CD4-positive, CD25-positive, alpha-beta regulatory T cell (primary cell): ENCODE measurements at places on chromosomes 11 and 22.

GRCh38 chr11:65997286-65997685, 4.7 kb downstream of the EIF1AD start:
- peaks cover 34% of the 10 kb centered on the region for H3K36me3 ChIP-seq
- peaks cover 23% of the 10 kb centered on the region for H3K4me1 ChIP-seq
- H3K27ac ChIP-seq = no peak overlapping the region
- H3K27me3 ChIP-seq = no peaks in the 10 kb centered on the region
- no peak for DNase-seq

- peak overlapping the region; percentile 38 for H3K4me3 ChIP-seq
- no peaks in the 10 kb centered on the region for H3K27me3 ChIP-seq
- H3K27ac ChIP-seq = peak overlapping the region; percentile 87
- peak; percentile 49 for DNase-seq
- H3K4me1 ChIP-seq = peaks cover 54% of the 10 kb centered on the region
Measured at GRCh38 chr11:66068923-66069714, 953 bp upstream of the PACS1 start.

DNA sequence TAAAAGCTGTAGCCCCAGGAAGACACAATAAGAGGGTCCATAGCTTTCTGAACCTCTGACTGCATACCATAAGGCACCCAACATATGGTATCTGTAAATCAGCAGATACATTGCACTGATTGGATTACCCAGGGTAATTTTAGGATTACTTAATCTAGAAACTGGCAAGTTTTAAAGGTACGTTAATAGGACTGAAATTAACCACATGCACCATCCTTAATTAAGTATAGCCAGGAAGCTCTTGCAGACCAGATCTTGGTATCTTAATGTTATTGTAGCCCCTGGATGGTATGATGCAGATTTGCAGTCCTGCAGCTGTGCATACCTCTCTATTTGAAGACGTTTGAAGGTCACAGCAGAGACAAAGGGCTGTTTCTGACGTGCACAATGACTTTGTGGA, 72.8 kb downstream of the ARHGAP42 start:
- no peak overlapping the region for H3K4me3 ChIP-seq
- H3K36me3 ChIP-seq = no peaks in the 10 kb centered on the region
- H3K27me3 ChIP-seq = no peaks in the 10 kb centered on the region
- DNase-seq = no peak
- H3K27ac ChIP-seq = no peak overlapping the region
- H3K4me1 ChIP-seq = no peaks in the 10 kb centered on the region

DNA sequence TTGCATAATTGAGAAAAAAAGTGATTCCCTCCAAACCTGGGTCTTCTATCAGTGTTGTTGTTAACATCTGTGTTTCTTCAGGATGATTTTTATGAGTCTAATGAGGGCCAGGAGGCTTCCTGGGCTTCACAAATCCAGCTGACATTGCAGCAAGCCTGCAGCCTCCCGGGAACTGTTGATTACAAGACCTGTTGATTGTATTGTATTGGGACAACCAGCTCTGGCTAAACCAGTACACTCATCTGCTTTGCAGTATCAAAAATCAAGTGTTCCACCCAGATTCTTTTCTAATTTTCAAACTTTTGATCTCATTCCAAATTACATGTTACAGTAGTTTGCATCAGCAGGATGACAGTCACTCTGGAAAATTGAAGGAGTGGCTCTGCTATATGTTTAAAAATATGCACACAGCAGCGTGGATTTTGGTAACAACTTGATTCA, 16.1 kb upstream of the PRSS23 start:
- no peak overlapping the region for H3K4me3 ChIP-seq
- peaks cover 9% of the 10 kb centered on the region for H3K27me3 ChIP-seq
- H3K36me3 ChIP-seq = no peaks in the 10 kb centered on the region
- DNase-seq = no peak
